IPS-NIHi11 (cell line): ENCODE measurements at places on chromosomes 12 and 14.
A peak's percentile ranks its signal among the peaks of the same experiment; 100 is the strongest.

DNA sequence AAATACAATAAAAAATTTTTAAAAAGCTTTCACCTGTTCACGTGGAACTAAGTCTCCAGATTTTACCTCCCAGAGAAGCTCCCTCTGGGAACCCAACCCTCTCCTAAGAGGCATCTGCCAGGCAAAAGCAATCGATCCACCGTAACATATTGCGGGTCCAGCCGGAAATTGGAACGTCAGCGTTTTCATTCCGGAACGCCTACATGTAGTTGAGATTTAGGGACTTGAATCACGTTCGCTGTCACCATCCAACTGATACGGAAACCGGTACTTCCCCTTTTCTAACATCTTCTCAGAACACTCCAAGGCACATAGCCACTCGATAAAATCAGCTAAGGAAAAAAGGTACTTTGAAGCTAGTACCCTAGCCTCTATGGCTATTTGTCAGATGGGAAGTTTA, 70.3 kb downstream of the COX16 start:
- DNase-seq: no peak

- peak; percentile 39 for DNase-seq
These were observed 124.4 kb downstream of the RPS29 start for GRCh38 chr14:49461529-49462401.

DNA sequence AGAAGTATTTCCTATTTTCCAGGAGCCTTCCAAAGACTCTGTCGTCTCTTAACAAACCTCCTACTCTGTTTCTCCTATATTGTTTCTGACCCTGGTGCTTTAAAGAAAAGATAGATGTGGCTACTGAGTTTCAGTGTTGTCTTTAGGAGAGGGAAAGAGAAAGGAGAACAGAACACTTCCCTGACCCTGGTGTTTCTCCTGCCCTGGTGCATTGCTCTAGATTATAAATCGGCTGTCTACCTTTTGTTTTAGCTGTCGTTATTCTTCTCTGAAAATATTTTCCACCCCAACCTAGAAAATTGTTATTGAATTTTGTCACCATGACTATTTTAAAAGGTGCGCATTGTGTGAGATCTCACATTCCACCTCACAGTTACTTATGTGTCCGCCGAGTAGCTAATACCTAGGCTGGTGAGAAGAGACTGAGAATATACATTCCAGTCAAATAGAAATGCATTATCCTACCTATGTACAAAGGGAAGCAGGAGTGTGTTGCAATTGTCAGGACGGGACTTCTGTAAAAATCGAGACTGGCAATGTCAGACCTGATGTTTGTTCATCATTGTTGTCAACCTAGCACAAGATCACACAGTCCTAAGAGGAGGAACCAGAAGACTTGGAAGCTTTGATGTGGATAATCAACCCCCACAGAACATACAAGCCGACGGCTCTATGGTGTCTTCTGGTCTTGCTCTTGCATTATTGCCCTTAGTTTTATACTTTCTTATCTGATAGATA, 108.7 kb upstream of the SLC38A4 start:
- no peak for DNase-seq

GRCh38 chr14:54808326-54809161, 94.1 kb downstream of the GCH1 start:
- DNase-seq: no peak

DNA sequence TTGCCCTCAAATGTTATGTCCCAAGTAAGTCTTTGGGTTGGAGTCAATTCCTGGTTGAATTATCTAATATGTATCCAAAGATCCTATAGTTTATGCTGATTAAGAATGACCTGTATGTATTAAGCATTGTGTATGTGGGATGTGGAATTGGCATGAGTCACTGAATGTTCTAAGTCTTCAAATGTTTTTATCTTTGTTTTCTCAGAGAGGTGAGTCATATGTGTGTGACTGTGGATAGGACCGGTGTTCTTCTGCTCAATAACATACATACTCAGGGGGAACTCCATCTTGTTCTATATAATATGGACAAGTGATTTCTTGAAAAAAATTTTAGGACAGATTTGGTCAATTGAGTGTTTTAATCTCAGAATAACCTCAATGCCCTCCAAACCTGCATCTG, 57.9 kb downstream of the NAV3 start:
- DNase-seq: no peak

DNA sequence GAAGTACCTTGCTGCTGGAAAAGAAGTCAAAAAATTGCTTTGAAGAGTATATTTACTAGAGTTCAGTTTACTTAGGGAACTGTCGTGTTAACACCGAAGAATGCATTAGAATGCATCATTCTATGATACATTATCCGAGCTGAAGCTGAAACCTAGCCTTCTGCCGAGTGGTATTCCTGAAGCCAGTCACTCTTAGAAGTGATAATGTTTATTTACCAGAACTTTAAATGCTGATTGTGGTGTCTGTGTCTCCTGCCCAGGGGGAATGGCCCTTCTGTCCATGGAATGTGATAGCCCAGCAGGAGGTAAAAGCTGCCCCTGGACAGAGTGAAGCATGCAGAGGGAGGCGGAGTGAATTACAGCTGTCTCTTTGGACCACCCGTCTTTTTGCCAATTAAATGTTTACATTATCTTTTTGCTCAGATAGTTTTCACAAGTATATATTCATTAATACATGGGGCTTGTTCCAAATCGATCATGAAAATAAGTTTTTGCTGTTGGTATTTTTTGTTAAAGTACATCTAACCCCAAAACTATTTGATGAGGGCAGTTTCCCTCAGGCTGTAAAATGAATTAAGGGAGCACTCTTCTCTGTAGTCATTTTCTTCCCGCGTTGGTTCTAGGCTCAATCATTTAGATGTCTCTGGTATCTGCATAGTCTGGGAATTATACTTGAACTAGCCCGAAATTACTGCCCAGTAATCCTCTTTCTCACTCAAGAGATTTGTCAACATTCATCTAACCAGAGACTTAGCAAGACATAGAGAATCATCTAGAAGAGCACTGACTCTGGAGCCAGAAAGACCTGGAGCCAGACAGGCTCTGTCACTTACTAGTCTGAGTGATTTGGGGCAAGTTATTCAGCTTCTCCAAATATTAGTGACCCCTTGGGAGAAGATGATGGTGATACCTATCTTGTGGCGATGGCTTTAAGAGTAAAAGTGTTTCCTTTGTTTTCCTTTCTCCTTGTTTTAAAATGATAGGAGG, 147.6 kb downstream of the CRADD start:
- peak; percentile 74 for DNase-seq

GRCh38 chr14:103442288-103442687, 57.1 kb downstream of the MARK3 start:
- DNase-seq: no peak

DNA sequence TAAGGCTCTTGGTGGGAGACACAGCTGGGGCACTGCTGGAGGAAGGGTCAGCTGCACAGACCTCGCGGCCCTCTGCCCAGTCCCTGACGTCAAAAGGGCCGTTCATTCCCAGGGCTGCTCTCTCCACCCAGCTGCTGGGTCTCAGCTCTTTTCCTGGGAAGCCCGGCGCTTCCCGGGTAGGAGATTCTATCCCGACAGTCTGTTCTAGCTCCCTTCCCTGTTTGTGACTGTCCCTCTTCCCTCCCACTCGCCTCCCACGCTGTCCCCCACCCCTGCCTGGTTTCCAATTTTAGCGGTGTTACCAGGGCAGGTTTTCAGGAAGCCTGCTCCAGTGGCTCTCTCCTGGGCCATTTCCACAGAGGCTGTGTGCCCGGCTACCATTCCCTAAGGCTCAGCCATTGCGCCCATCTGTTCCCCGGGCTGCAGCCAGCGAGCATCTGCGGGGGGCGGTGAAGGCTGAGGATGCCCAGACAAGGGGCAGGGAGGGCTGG, 186.6 kb downstream of the CACNA1C start:
- DNase-seq: no peak

- peak; percentile 65 for DNase-seq
These were observed 1.3 kb downstream of the AHSA1 start for GRCh38 chr14:77459072-77459723.

GRCh38 chr12:39972119-39972518, 133.8 kb downstream of the SLC2A13 start:
- DNase-seq: no peak

DNA sequence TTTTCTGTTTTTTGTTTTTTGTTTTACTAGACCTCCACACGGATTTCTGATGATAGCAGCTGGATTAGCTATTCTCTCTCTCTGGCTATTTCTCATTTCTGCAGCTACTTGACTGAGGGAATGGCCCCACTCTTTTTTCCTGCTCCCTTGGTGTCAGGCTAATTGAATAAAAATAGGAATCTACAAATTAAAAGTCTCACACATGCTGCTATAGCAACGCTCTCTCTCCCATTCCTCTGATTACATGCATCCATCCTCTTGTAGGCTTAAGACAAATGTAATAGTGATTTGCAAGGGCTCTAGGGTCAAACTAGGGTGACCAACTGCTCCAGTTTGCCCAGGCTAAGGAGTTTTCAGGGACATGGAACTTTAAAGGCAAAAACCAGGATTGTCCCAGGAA, 221.8 kb downstream of the PHLDA1 start:
- peak; percentile 43 for DNase-seq

GRCh38 chr14:55781046-55781445, 201.0 kb downstream of the KTN1 start:
- DNase-seq: no peak

DNA sequence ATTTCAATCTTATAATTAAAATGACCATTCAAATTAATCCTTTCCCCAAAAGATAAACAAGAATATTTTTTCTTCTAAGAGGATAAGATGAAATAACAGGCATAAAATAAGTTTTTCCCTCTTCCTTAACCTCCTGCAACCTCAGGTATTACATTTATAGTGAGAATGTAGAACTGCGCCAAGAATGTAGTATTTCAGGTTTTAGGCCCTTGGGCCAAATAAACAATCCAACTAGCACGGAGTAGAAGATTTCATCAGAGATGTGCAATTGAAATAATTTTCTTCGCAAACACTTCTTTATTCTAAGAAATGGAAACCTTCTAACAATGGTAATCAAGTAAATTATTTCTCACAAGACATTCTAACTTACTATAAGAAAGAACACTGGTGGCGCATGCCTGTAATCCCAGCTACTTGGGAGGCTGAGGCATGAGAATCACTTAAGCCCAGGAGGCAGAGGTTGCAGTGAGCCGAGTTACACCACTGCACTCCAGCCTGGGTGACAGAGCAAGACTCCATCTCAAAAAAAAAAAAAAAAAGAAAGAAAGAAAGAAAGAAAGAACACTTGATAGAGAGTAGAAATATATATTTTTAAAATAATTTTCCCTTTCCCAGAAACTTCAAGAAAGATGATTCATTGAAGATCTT, 100.8 kb downstream of the TAOK3 start:
- peak; percentile 11 for DNase-seq

DNA sequence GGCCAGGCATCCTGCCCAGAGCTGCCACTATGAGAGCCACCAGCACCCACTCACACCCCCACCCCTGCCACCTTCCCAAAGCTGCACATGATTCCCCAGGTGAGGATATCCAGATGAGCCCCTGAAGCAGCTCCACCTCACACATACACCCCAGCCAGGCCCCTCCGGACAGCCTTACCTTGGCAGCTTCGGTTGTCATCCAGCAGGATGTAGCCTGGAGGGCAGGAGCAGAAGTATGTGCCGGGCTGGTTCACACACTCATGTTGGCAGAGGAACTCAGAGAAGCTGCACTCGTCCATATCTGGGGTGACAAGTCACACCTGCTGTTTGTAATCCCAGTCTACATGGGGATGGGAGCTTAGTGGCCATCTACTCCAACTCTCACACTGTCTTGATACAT, 15.4 kb upstream of the TC2N start:
- DNase-seq: no peak

DNA sequence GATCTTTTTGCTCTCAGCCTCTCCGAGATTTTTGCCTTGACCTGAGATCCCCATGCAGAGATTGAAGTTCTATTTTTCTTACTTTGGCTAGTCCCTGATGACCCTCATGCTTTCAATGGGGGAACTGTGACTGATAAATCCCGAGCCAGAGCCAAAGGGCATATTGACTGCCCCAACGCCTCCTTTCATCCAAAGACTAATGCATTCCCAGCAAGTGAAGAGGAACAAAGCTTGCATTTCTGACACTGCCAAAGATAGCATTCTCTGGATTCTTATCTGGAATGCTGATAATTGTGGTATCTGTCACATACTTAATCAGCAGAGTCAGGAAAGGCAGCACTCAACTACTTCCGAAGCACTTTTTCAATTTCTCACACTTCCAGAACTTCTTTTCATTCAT, 152.3 kb upstream of the EGLN3 start:
- no peak for DNase-seq

DNA sequence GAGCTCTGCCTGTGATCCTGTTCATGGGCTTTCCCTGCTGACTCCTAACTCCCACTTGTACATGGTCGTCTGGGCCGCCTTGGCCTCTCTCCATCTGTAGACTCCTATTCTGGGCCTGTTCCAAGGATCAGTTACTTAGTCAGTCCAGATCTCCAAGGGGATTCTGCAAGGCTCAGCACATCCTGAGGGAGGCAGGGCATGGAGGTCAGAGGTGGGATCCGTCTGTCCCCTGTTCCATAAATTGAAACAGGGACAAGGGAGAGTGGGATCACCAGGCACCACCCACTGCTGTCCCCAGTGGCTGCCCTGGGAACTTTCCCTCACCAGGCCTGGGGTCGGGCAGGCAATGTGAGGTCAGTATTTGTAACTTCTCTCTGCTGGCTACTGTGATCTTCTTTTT, 43.5 kb downstream of the KCTD10 start:
- peak; percentile 50 for DNase-seq

DNA sequence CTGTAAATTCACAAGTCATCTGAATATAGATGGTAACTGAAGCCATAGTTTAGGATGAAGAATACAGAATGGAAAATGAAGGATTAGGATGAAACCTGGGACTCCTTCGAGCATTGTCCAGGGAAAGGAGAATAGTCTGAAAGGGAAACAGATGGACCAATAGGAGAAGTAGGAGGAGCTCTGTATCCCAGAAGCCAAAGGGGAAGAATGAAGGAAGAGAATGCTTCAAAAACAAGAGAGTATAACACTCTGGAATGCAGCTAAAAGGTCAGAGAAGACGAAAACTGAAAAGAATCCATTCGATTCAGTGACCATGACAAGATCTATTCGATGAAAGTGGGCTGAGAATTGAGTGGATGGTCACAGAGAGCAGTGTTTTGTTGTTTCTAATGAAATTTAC, 1.0 kb downstream of the GMFB start:
- peak; percentile 65 for DNase-seq

- peak; percentile 18 for DNase-seq
These were observed 125.0 kb upstream of the FAR2 start for GRCh38 chr12:29024117-29024516.

DNA sequence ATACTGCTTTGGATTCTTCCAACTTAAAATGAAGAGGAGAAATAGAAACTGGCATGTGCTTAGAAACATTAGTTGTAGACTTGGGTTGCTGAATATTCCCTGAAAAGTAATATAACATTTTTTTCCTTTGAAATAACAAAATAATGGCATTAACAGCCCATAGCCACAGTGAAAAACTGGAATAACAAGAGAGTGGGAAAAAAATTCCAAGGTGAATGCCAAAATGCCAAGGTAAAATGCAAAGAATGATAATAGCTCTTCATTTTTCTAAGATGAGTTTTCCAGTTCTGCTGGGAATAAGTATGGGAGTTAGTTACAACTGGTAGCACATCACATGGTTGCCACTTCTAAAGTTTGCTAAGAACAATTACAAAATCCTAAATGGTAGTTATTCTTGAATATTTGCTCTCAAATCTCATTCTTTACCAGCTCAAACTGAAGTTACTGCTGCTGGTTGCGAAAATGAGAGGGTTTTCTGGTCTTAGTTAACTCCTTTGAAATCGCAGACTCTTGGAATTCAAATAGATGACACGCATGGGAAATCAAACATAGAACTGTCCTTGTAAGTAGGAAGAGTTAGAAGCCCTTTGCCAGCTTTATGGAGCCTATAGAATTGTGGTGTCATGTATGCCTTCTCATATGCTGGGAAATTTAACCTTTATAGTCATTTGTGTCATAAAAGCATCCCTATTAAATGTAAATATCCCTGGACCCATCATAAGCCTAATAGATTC, 165.0 kb upstream of the DCN start:
- DNase-seq: no peak
